ENCODE measurements at places on chromosomes 11 and 22.

DNA sequence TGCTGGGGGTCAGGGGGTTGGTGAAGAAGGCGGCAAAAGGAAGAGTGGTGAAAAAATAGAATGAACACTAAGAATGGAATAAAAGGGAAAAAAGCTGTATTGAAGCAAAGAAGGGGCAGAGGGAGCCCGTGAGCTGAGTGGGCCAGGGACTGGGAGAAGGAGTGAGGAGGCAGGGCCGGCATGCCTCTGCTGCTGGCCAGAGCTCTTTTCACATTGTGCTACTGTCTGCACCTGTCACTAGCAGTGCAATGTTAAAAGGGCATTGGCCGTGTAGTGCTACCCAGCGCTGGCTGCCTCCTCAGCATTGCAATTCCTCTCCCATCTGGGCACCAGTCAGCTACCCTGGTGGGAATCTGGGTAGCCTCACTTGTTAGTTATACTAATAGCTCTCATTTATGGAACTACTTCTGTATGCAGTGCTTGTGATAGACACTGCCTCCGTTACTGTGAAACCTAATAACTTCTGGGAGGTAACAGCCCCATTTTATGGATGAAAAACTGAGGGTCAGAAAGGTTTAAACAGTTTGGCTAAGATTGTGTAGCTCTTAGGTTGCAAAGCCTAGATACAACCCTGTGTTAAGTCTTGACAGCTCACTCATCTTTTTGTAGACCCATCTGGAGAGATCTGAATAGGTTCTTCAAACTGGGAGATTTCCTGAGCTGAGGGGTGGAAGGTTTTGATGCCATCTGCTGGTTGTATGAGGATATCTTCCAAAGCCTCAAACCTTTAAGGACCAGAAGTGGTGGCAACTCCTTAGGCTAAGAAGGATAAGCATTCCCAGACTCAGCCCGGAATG, 8.5 kb downstream of the YPEL4 start:
- no peak overlapping the region for H3K27ac ChIP-seq
- H3K27me3 ChIP-seq = peaks cover 11% of the 10 kb centered on the region
- no peak overlapping the region for H3K4me3 ChIP-seq
- DNase-seq = no peak
- peaks cover 55% of the 10 kb centered on the region for H3K4me1 ChIP-seq
- H3K36me3 ChIP-seq = peaks cover 4% of the 10 kb centered on the region

DNA sequence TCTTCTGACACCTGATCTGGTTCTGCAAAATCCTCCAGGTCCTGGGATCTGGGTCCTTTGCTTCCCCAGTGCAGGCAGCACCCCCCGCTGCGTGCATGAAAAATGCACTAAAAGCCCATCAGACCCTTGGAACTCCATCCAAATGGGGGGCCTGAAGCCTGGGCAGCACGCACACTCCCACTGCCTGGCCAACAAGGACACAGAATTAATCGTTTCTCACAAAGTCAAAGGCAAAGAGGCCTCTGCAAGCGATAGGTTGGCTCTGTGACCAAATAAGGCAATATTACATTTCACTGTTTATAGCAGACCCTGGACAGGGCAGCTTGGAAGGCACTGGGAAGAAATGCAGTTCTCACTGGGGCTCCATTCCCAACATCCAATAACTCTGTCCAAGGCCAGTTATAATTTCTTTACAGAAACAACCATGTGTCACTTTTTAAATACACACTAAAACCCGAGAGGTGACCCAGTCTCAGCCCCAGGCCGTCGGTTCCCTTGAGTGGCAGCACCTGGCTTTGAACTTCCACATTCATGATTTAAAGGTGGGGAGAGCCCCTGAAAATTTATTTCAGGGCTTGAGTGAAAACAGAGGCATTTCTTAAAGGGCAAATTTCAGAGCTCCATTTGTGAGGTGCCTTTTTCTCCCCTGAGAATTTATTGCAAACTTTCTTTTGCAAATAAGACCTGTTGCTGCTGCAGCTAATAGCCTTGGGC, 114.4 kb upstream of the ANO1 start:
- H3K4me1 ChIP-seq = peaks cover 13% of the 10 kb centered on the region
- H3K27me3 ChIP-seq = no peaks in the 10 kb centered on the region
- H3K36me3 ChIP-seq = no peaks in the 10 kb centered on the region
- DNase-seq = no peak

- H3K4me1 ChIP-seq = peaks cover 5% of the 10 kb centered on the region
- no peak for DNase-seq
- H3K36me3 ChIP-seq = no peaks in the 10 kb centered on the region
- no peak overlapping the region for H3K27ac ChIP-seq
- no peaks in the 10 kb centered on the region for H3K27me3 ChIP-seq
- H3K4me3 ChIP-seq = no peak overlapping the region
Measured at GRCh38 chr22:28734393-28734792, 7.2 kb downstream of the CHEK2 start.

DNA sequence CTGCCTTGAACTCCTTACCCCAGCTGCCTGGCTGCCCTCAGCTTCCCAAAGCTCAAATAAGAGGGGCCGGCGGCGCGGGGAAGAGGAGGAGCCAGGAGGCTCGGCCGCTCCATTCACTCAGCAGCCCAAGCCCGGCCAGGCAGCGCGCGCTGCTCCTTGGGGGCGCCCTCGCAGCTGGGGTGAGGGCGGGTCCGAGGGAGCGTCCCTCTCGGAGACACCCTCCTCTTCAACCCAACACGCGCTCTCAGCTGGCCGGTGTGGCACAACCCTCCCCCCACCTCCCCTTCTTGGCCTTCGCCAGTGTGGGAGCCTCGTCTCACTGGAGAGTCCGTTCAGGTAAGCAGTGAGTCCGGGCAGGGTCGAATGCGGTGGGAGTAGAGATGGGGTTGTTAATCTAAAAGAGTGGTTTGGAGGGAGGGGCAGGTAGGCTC, at the start of gene WT1:
Gene WT1, minus strand, starts transcription at position 29 of the 431 bp plus-strand sequence.
- H3K27me3 ChIP-seq = peaks cover 82% of the 10 kb centered on the region
- H3K4me1 ChIP-seq = peaks cover 13% of the 10 kb centered on the region
- no peak for DNase-seq
- no peak within 1 kb of the TSS for H3K27ac ChIP-seq

- H3K27me3 ChIP-seq = no peaks in the 10 kb centered on the region
- H3K27ac ChIP-seq = no peak overlapping the region
- H3K4me1 ChIP-seq = peaks cover 6% of the 10 kb centered on the region
- no peak overlapping the region for H3K4me3 ChIP-seq
Measured at GRCh38 chr11:122697636-122698167, 42.2 kb downstream of the UBASH3B start.
